NCI-H2171 (cell line): ENCODE measurements at places on chromosomes 5 and 9.
A peak's percentile ranks its signal among the peaks of the same experiment; 100 is the strongest.

DNA sequence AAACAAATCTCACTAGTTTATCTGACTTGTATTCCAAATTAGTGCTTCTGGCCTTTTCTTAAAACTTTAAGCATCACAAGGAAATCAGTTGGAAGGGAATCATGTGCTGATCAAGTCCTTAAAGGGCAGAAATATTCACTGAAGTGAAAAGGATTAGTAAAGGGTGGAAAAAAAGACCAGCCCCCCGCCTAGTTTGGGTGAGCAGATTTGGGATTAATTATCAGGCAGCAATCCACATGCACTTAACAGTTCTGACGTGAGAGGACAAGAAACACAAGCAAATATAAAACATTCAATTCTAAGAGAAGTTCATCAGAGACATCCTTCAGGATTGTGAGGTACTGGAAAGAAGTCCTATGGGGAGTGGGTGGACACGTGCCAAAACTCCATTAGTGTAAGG lies at the start of gene TYRP1:
Gene TYRP1, plus strand, starts transcription at position 245 of the 400 bp plus-strand sequence. CDS start 612 bp downstream, outside the sequence.
- no peak for DNase-seq

GRCh38 chr5:119397518-119398380 lies 41.9 kb downstream of the TNFAIP8 start:
- DNase-seq = no peak

DNA sequence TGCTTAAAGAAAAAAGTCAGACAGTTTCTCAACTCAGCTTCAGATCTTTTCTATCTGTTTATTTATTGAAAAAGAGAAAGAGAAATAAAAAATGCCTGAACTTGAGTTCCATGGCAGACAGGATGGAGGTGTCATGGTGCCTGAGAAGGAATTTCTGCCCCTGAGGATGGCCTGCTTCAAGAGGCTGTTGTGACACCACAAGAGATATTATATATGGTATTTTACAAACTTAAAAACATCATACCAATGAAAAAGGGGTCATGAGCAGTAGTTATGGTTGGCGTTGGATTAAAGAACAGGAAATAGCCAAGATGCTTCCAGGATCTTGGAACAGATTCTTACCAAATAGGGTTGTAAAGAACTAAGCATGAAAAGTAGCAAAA lies 344.6 kb downstream of the GLIS3 start:
- DNase-seq = no peak

DNA sequence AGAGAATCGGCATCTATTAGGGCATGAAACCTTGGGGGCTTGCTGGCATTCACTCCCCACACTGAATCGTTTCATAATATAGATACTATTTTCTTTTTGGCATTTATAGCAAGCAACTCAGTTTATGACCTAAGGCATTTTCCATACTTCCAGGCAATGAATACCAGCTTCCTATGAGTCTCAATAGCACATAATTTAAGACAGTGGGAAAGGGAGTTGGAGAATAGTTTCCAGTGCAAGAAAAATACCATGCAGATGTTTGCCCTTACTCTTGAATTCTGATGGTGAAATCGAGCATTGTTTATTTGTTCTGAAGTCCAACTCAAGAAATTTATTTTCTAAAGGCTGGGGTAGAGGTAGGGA lies 175.8 kb upstream of the KLF9 start:
- no peak for DNase-seq

DNA sequence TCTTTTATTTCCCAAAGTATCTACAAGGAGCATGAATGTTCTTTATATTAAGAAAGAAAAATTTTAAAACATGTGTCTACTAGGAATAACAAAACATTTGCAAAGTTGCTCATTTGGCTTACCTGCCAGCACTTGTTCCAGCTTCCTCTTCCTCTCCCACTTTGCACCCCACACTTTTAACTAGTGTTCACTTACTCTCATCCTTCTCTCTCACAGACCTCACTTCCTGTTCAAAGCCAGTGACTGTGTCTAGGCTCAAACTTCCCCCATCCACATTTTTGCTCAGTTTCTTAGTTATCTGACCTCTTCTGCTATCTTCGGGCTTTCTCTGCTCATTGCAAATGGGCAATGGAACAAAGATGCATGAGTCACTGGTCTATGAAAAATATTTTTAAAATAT lies 512.2 kb upstream of the ZNF462 start:
- DNase-seq = no peak

DNA sequence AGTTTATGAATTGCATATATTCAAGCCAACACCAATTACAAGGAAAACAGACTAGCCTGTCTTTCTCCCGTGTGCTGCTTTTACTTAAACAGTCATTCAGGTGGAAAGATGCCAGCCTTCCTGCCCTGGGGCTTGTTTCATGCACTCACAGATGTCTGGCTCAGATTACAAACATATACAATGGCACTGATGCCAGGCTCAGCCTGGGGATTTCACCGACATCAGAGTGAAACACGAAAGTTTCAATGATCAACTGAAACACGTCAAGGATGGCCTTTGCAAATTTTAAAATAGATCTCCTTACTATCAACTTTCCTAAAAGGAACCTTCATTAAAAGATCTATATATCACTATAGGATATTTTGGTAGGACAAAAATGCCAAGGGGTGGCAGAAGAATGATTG lies 1576.5 kb downstream of the EFNA5 start:
- peak; percentile 67 for DNase-seq

DNA sequence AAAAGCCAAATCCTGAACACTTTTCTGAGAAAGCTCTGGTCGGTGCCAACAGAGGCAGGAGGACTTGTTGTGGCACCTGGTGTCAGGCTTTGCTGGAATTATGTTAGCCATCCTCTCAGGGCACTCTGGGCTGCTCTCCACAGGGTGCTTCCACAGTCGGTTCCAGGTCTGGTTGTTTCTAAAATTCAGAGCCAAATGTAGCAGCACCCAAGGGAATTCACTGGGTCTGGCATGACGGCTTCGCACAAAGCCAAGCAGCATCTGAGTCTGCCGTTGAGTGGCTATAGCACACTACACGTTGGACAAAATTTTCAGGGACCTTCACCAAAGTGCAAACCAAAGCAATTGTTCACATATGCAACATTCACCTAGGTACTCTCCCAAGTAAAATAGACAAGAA lies 110.2 kb downstream of the PJA2 start:
- DNase-seq = no peak

- no peak for DNase-seq
These were observed 138.3 kb downstream of the ZDHHC21 start for GRCh38 chr9:14554886-14555285.

DNA sequence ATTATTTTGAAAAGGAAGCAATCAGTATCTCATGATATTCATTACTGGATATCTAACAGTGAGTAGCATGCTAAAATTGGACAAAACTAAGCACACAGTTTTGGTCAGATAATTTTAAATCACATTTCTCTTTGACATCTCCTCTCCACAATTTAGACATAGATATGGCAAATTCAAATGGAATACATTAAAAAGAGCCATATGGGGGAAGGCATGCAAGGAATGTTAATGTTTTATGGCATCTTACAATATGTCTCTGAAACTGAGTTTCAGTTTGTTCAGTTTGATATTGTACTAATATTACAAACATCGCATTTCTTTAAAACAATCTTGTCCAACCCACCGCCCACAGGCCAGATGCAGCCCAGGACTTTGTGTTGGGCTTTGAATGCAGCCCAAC lies 151.0 kb downstream of the HTR1A start:
- DNase-seq = no peak
